Myocyte (in vitro differentiated cells): ENCODE measurements at places on chromosomes 7 and 10. TPM values are rescaled to one million over a fixed set of nuclear protein-coding genes. Genes with fewer than 3 reads are reported as not detected.

ELN gene
- 12.1 and 16.6 TPM in 2 replicates for total RNA-seq

DNA sequence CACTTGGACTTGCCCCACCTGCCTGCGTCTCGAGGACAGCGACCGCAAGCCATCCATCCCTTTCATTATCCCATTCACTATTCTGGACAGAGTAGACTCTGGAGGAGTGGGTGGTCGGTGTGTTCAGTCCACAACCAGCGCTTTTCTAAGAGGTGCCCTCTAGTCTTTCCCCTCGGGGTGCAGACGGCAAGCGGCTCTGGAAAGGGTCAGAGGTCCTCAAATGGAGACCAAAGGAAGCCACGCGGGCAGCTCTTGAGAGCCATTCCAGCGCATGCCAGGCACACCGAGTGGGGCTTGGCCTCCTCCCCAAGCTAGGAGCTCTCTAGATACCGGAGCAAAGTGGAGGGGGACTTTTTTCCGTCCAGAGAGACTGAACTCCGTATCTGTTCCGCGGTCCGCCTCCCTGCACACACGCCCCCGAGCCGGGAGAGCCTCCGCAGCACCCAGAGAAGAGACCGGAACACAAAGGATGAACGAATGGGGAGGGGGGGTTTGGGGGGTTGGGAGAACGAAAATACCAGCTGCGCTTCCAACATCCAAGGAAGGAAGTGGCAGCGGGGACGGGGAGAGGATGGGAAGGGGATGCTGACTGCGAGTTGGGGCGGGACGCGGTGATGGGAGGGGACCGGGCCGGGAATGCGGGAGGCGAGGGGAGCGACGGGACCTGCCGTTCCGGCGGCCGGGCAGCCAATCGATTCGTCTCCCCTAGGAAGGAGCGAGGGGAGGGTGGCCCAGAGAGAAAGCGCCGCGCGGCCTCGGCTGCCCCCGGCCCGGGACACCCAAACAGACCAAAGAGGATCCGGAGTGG is 515 bp downstream of the GSDME start:
- DNase-seq: peak; percentile 78

RBM20 gene
- 2.6 and 3.0 TPM in 2 replicates for total RNA-seq

- DNase-seq: no peak
Observed at GRCh38 chr10:49634069-49634660, 20.3 kb downstream of the CHAT start.

DNA sequence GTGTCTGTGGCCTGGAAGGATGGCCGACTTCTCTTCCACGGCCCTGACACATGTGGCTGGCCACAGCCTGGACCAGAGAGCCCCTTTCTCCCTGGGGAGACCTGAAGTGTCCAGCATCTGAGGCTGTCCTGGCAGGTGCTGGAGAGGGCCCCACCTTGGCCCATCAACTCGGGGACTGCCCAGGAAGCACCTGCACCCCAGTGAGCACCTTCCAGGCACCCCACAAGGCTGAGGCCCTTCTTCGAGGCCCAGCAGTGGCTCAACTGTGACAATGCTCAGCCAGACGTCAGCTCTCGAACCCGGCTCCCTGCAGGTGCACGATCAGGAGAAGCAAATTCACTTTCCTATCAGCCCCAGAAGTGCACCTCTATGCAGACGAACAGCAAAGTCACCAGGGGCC is 24.3 kb downstream of the RGS10 start:
- DNase-seq: no peak

DNA sequence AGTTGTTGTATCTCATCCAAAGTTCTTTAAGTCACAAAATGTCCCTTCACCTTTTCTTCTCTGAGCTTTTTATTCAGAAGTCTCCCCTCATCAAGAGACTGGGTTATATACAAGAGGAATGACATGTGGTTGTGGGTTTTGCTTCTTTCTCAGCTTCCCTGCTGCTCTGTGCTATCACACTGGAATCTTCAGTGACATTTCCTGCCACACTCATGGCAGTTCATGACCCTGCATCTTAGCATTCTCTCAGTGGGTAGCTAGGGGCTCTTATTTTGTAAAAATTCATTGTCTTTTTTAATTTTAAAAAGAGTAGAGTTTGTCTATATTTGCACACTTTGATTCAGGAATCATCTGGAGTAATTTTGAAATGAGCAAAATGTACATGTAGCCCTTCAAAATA is 236.9 kb upstream of the TMEM229A start:
- no peak for DNase-seq

TMEM243 gene
- 17.4 and 22.6 TPM in 2 replicates for total RNA-seq

IDI2 gene
- total RNA-seq: not detected in 2 replicates

DNA sequence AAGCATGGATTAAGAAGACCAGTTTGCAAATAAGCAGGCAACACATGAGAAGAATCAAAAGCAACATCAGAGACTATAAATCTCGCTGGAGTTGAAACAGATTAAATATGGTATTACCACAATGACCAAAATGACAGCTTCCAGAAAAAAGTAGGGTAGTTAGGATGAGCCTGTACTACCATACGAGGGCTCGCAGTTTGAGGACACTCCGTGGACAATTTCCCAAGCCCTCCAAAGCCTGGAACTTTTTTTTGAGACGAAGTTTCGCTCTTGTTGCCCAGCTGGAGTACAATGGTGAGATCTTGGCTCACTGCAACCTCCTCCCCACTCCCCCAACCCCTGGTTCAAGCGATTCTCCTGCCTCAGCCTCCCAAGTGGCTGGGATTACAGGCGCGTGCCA is 1.0 kb downstream of the LRRC17 start:
- DNase-seq: peak; percentile 69

PLAC9 gene
- 0.43 TPM in 1 of 2 replicates, not detected in the other for total RNA-seq

GRCh38 chr7:139471740-139472353 is 11.6 kb downstream of the KLRG2 start:
- DNase-seq: peak; percentile 52

C7orf57 gene
- 0.83 and 1.1 TPM in 2 replicates for total RNA-seq

DNA sequence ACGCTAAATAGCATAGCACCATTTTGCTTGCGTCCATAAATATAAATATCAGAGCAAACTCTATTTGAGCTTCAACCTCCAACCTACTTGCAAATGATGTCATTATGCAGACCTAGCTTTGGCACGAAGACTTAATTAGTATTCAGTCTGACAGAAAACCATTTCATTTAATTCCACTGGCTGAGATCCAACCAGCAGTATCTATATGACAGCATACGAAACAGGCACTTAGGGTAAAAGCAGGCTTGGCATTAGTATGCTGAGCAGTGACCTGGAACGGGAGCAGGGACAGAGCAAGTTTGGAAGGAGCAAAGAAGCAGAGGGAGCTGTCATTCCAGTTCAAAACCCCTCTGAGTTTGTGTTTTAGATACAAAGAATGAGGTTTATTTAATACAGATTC is 312.5 kb upstream of the CHRM2 start:
- DNase-seq: no peak

DNA sequence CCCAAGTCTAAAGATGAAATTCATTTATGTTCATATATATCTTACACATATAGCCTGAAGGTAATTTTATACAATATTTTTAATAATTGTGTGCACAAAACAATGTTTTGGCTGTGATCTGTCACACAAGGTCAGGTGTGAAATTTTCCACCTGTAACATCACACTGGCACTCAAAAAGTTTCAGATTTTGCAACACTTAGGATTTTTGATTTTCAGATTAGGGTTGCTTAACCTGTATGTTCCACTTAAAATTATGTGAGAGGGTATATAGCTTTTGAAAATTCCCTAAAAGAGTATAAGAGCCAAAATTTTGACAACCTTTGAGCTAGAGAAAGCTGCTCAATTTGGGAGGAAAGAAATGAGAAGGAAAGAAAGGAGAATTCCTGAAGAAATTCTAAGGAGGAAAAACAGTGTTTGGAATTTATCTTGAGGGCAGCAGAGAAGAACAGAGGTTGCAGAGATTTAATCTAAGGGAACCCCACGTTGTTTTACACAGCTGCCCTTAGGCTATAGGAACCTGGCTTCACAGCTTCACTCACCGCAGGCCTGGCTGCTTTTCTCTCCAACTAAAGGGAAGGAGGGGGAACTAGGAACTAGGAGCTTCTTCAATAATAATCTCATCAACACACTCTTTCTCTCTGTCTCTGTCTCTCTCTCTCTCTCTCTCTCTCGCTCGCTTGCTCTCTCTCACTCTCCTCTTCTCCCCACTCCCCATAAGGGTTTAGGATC is 8.5 kb downstream of the VOPP1 start:
- no peak for DNase-seq

DNA sequence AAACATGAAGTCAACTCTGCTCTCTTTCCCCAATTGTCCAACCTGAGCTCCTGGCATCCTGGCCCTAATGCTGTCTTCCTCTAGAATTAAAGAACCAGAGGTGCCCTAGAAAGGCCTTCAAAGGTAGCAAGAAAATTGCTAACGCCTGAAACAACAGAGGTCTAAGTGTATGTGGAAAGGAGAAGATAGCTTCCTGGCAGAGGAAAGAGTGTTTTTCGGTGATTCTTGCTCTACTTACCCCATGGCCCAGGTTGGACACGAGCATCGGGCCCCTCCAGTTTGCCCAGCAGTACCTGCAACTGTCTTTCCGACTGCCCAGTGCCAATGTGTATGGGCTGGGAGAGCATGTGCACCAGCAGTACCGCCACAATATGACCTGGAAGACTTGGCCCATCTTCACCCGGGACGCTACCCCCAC is 22.2 kb downstream of the MGAM2 start:
- DNase-seq: no peak

GRCh38 chr10:29081951-29082685 is 206.8 kb upstream of the LYZL1 start:
- peak; percentile 11 for DNase-seq

GRCh38 chr7:141709318-141709717 is 1.2 kb downstream of the WEE2 start:
- no peak for DNase-seq

GRCh38 chr10:92773776-92774175 is 74.5 kb upstream of the EXOC6 start:
- no peak for DNase-seq

FKBP6 gene
- 0.11 TPM in 1 of 2 replicates, not detected in the other for total RNA-seq

CALML3 gene
- not detected in 2 replicates for total RNA-seq

DNA sequence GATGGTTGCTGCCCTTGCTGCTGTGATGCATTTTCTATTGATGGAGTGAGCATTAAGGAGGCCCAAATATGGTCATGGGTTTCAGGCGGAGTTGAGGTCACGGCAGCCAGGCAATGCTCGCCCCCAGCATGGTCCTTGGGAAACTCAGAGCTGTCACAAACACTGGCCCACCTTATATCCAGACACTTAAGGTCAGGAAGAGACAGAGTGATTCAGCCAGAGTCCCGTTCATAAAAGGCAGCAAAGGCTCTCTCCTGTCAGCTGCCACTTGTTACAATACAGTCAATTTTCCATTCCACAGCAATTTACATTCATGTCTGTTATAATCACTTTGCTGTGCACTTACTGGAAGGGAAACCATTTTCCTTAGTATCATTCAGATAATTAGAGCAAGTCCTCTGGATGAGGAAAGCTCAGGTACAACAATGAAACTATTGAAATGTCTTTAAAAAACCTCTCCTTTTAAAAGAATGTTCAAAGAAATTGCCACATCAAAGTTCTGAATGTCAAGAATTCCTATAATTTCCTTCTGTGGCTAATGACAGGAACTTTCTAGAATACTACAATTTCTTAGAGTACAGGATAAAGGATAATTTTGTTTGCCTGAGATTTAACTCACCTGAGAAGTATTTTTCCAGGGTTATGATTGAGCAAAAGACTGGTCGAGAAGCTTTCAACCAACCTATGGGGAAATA is 14.8 kb upstream of the ANKRD1 start:
- DNase-seq: peak; percentile 51

- no peak for DNase-seq
Observed at GRCh38 chr7:155864991-155865690, 52.9 kb upstream of the SHH start.

C10orf105 gene
- total RNA-seq: 0.03 TPM in 1 of 2 replicates, not detected in the other

- no peak for DNase-seq
Observed at GRCh38 chr10:73809061-73809818, 2.2 kb downstream of the NDST2 start.

GRCh38 chr7:149497467-149498261 is at the start of gene ZNF746:
Gene ZNF746, minus strand, starts transcription at chr7:149497809. Its CDS starts 273 bp downstream, at chr7:149497536.
- DNase-seq: peak; percentile 92

DNA sequence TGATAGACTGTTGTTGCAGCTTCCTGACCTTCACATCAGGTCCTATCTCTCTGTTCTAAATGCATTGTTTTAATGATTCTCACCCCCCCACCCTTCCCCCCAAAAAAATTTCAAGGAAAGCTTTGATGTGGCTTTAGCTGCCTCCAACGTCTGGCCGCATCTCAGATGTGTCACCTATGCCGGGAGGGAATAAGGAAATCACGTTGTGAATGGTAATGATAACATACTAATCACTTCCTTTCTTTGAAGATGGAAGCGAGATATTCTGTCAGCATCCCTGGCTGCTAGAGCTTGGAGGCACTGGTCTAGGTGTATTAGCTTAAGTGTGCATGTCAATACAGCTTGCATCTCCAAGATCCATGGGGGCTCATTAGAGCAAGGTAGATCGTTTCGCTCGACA is 89.6 kb downstream of the VTI1A start:
- DNase-seq: no peak

- DNase-seq: peak; percentile 78
Observed at GRCh38 chr7:82172881-82173280, 270.7 kb downstream of the CACNA2D1 start.
